ENCODE measurements at places on chromosomes 6 and 20. TPM values are rescaled to one million over a fixed set of nuclear protein-coding genes. Genes with fewer than 3 reads are reported as not detected.

DPPA5 gene
- polyA plus RNA-seq, result not detected

DDO gene
- not detected for polyA plus RNA-seq

PAX1 gene
- polyA plus RNA-seq, result not detected

ASXL1 gene
- 18.8 TPM for polyA plus RNA-seq

TOP1 gene
- 10.2 TPM for polyA plus RNA-seq

Measured in naive thymus-derived CD4-positive, alpha-beta T cell (primary cell).